NCI-H2081 treated with DMSO at 0.1 percent for 48 hours (cell line): ENCODE measurements at places on chromosomes 1 and 21.

GRCh38 chr1:229117664-229118300, 153.1 kb upstream of the RAB4A start:
- no peak for DNase-seq

DNA sequence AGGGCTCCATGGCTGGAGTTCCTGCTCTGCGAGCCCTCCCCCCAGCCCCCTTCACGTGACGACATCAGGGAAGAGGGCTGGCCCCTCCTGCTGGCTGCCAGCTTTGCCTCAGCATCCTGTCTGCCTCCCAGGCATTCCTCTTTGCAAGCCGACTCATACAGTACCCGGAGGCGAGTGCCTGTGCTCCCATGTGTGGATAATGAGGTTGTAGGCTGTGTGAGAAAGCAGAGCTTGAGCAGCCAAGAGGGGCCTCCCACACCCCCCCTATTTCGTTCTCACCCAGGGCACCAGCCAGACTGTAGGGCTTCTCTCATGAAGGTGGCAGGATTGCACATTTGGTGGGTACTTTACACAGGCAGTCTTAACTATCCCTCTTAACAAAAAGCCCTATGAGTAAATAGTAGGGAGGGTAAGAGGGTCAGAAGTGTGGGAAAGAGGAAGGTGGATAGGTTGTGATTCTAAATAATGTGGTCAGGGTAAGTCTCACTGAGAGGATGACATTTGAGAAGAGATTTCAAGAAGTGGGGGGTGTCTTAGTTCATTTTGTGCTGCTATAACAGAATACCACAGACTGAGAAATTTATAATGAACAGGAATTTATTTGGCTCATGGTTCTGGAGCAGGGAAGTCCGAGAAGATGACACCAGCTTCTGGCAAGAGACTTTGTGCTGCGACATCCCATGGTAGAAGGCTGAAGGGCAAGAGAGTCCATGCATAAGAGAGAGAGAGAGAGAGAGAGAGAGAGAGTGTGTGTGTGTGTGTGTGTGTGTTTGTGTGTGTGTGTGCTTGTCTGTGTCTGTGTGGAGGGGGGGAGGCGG, 113.5 kb downstream of the OMA1 start:
- no peak for DNase-seq

DNA sequence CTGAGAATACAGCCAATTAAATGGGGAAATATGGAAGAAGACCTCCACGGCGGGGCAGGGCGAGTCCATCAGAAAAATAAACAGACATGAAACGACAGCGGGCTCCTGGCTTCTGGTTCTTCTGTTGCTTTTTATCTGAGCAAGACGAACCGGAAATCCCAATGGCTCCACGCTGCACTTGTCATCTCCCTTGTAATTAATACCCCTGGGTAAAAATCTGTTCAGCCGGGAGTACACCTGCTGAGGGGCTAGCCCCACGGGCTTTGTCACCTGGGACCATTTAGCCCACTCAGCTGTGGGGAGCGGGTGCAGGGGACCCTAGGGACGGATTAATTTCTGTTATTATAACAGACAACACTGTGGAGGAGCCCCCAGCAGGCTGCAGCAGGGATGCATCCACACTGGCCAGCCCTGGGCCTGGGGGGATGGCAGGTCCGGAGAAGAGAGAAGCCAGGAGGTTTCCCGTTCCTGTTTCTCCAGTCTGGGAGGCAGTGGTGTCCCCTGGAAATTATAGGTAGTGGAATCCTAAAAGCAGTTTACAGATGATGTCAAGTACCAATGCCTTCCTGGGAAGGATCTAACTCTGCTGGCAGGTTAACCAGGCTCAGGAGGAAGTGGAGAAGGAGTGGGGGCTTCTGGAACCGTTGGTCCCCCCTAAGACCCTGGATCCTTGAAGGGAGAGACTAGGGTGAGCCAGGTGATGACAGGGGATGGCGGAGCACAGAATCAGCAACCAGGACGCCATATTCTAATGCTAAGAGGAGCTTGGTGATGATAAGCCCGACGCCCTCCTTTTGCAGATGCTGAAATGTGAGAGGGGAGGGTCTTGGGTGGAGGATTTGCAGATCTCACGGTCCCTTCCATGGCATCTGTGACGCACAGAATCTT, 566.1 kb downstream of the PTPRU start:
- no peak for DNase-seq

GRCh38 chr1:99131546-99131945, 126.9 kb upstream of the PLPPR5 start:
- no peak for DNase-seq

GRCh38 chr1:185376840-185377635, 60.0 kb upstream of the IVNS1ABP start:
- no peak for DNase-seq

DNA sequence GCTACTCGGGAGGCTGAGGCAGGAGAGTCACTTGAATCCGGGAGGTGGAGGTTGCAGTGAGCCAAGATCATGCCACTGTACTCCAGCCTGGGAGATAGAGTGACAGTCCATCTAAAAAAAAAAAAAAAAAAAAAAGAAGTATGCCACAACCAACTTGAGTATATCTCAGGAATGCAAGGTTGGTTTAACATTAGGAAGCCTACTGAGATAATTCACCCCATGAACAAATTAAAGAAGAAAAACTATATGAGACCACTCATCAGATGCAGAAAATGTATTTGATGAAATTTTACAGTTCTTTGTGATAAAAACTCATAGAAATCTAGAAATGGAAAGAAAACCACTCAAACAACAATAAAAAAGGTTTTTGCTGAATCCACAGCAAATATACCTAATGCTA, 373.8 kb downstream of the LMO4 start:
- DNase-seq = no peak

DNA sequence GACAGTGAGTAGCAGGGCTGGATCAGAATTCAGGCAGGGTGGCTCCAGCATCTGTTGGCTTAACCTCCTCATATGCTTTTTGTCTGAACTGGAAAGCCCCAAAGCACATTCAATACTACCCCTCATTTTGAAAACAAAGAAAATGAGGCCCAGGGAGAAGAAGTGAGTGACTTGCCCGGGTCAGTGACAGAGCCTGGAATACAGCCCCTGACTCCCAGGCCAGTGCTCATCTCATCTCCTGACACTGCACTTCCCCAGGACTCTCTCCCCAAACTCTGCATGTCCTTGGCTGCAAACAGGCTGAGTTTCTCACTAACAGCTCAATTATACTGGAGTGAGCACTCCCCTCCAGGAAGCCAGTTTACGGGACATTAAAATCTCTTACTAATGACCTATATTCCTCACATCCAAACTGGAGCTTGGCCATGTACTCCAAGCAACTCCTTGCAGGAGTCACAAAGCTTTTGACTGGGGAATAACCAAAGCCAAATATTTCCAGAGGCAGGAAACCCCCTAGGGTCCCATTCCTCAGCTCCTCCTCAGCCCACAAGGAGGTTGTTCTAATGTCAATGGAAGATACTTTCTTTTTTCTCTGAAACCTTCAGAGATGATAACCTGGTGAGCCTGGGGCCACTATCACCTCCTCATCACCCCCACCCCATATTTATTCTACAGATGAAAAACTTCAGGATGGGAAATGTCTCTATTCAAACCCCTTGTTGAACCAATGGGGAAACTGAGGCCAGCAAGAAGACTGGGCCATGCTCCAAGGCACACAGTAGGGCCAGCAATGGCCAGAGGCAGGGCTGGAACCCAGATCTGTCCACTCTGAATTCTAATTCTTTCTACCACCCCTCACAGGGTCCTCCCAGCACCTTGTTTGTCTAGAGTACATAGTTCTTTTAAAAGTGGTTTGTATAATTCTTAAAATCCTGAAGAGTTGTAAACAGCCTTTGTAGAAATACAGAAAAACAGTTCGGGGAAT, 127.0 kb downstream of the PLPP3 start:
- no peak for DNase-seq

GRCh38 chr1:53462769-53463501, 3.7 kb downstream of the DMRTB1 start:
- DNase-seq = no peak

DNA sequence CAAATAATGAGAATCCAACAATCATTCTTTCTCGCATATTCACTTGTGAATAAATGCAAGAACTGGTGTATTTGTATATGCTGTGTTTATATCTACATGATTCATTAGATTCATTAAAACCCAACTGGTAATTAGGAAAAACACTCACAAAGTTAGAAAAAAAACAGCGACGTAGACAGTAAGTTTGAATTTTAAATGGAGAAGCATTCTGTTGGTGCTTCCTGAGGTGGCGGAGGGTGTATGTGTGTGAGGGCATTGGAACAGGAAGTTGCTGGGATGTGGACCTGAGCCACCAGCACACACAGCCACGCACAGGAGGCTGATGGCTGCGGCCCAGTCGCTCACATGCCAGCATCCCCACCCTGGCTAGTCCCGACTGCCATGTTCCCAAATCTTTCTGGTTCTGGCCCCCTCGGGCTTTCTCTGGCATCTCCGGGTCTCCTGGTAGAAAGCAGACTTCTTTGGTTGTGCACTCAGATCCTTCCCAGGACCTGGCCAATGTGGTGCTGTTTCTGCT, 121.6 kb upstream of the IRF2BP2 start:
- no peak for DNase-seq

- DNase-seq = no peak
Observed at GRCh38 chr1:73044241-73045036, 762.1 kb upstream of the NEGR1 start.

GRCh38 chr1:156090138-156090839, 8.0 kb upstream of the MEX3A start:
- no peak for DNase-seq

- DNase-seq = no peak
Observed at GRCh38 chr1:197485790-197486189, 217.7 kb downstream of the CRB1 start.

- no peak for DNase-seq
Observed at GRCh38 chr1:63049135-63049534, 265.2 kb downstream of the ATG4C start.

DNA sequence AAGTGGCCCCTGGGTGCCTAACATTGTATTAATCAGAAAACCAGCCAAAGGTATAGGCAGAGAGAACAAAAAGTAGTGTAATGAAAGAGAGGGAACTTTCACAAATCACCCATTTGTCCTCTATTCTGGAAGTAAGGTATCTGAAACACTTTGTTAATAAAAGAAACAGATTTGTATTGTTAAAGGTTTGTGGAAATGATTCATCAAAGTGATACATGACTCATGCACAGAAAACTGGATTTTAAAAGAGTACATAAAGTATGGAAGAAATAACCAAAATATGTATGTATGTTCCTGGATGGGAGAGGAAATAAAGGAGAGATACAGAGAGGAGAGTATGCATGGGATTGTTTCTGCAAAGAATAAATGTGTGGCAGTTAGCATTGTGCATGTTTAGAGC, 126.8 kb downstream of the RGS21 start:
- no peak for DNase-seq

GRCh38 chr1:11788549-11789053, 17.2 kb downstream of the MTHFR start:
- DNase-seq = no peak

- DNase-seq = no peak
Observed at GRCh38 chr1:191690931-191691330, 467.3 kb upstream of the RGS18 start.

- no peak for DNase-seq
Observed at GRCh38 chr1:235556807-235557206, 52.6 kb upstream of the B3GALNT2 start.

DNA sequence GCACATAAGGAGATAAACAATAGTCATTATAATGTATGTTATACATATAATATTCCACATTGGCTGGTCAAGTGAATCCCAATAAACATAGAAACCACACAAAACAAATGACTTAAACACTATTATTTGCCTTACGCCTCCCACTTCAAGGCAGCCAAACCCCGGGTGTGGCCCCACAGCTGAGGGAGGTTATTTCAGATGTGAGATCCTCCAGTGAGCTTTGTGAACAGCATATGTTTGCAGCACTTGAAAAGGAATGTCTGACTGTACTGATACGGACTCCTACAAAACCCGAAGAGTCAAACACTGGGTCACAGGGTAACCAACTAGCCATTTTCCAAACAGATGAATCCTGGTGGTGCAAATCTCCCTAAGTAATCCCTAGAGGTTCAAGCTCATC, 27.1 kb upstream of the DISP1 start:
- DNase-seq = no peak

DNA sequence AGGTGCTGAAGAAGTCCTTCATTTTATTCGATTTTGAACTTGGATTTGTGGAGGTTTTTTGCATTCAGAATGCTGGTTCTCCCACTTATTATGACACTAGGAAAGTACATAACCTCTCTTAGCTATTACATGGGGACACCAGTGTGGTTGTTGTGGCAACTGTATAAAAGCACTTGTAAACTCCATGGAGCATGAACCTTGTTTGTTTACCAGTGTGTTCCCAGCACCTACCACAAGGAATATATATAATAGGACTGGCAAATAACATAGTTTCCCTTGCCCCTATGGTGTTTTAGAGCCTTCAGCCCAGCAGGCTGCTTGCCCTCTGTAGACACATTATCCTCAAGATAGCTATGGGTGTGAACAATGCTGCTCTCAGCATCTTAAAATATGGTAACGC, 43.1 kb downstream of the RASSF5 start:
- no peak for DNase-seq

DNA sequence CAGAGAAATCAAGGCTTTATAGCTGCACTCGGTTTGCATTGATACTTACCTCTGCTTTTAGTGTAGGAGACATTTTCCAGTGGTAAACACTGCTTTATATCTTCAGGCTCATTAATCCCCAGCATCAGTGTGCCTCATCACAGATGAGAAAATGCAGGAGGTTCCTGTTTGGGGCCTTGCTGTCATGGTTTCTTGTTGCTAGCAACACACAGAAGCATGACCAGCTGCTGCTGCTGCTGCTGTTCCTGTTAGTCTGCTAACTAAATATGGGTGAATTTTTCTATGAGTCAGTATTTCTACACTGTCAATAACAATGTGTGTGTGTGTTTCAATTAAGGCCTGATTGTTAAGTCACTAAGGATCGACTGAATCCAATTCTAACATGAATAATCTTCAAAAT, 85.8 kb upstream of the RGS1 start:
- peak; percentile 72 for DNase-seq

DNA sequence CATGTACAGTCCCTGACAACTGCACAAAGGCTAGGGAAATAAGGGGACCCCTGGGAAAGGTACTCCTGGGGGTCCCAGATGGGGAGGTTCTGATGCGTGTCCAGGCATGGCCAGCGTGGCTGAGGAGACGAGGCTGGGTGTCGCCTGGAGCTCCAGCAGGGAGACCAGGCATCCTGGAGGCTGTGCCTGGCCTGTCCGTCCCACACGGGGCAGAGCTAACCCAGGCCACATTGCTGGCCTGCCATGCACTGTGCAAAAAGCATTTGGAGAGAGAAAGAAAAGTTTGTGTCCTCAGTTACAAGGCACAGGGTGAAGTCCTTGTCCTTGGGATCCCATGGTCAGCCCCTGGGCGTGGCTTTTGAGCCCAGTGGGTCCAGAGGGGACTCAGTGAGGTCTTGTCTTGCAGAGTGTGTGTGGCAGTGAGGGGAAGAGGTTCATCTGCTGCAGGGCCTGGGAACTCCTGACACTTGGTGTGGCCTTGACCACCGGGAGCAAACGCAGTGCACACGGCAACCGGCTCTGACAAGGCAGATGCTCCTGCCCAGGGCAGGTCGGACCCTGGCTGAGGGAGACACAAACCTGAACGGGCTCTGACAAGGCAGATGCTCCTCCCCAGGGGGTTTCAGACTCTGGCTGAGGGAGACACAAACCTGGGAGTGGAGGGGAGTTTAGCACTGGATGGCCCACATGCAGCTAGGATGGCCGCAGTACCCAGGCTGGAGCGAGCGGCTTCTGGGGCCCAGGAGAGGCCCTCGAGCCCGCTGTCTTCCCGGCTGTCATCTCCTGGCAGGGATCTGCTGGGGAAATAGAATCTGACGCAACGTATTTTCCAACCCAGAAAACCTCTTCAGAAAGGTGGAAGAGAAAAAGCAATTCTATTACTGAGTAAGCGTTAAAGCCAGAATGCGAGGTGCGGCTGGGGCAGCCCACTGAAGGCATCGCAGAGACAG, 37.3 kb upstream of the COL18A1 start:
- no peak for DNase-seq
